ENCODE measurements at places on chromosomes 7 and 10. TPM values are rescaled to one million over a fixed set of nuclear protein-coding genes. Genes with fewer than 3 reads are reported as not detected.

DNA sequence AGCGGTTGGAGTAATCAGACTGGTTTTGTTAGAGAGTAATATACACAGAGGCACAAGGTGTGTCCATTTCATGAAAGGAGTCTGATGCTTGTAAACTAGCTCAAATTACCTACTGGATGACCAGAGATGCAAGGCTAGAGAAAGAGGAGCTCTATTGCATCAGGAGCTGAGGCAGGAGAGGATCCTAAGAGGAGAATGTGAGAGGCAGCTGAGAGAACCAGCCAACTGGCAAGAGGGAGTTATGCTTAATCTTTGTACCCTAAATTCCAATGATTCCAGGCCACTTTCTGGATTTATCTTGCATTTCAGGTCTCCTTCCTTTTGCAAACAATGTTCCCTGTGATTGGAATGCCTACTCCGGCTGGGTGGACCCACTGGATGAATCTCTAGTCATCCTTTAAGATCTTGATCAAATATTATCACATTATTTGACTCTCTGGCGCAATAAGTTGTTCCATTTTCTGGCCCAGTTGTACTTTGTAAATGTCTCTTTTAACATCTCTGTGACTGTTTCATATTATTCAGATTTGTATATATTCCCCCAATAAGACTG lies 57.5 kb upstream of the PTPN12 start:
- no peak for ATAC-seq
- no peaks in the 10 kb centered on the region for H3K27me3 ChIP-seq

DNA sequence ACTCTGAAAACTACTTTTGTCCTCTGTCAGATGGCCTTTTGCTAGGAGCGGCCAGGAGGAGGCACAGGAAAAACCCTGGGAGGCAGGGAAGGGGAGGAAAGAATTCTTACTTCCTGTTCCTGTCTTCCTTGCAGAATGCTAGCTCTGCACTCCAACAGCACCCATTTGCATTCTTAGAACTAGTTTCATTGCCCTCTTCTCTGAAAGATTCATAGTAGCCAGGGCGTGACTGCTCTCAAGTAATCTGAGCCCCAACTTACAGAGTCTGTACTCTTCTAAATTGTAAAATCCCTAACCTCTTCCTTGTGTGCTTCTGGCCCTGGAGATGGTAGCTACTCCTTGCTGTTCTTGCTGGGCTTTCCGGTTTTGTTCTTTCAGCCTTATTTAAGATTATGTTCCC lies 75.3 kb upstream of the STEAP1 start:
- no peak overlapping the region for H3K4me3 ChIP-seq
- ATAC-seq = no peak
- H3K27ac ChIP-seq = no peak overlapping the region
- no peaks in the 10 kb centered on the region for H3K36me3 ChIP-seq
- no peaks in the 10 kb centered on the region for H3K4me1 ChIP-seq
- H3K27me3 ChIP-seq = peaks cover 6% of the 10 kb centered on the region

DNA sequence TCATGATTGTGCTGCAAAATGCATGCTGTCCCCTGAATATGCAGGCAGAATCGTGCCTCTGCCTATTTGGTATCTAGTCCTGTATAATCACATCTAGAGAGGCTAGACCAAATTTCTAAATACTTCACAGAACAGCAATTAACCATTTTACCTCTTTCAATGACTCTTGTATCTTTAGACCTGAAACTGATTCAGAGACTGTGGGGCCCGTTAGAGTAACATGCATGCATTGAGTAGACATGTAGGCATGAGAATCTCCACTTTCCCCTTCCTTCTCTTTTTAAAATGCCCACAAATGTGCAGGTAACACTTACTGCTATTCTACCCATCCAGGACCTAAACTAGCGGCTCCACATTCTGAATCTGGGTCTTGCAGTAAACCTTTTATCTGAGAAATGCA lies 8.8 kb downstream of the ZNF92 start:
- H3K4me1 ChIP-seq = peaks cover 16% of the 10 kb centered on the region
- H3K4me3 ChIP-seq = no peak overlapping the region
- ATAC-seq = no peak
- H3K27ac ChIP-seq = peak overlapping the region; percentile 11

DNA sequence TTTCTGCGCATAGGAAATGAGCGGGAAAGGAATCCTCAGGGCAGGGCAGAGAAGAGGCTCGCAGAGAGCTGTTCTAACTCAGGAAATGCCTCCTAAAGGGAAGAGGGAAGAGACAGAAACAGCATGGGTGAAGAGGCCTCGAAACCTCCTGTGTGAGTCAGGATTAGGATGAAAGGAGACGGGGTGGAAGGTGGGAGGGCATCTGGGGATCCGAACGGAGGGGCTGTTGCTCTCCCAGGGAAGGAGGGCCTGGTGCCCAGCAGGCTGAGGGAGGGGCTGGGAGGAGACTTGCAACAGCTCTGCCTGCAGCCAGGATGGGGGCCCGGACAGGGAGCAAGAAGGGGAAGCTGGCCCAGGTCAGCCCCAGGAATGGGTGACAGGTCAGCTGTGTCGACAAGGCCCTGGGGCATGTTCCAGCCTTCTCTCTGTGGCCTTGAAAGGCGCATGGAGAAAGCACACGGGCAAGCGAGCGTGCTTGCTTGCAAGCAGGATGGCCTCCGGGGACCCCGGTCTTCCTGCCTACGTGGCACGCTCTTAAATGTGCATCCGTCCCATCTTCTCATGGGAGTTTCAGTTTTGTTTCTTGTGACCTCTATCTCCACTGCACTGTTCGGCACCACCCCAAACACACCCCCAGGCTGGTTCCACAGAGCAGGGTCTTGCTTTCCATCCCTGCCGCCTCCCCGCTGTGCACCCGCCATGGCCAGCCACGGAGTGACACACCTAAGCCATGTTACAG lies 63.5 kb downstream of the HIPK2 start:
- no peaks in the 10 kb centered on the region for H3K27me3 ChIP-seq
- no peak overlapping the region for H3K27ac ChIP-seq
- H3K4me3 ChIP-seq = no peak overlapping the region
- peaks cover 53% of the 10 kb centered on the region for H3K36me3 ChIP-seq
- no peak for ATAC-seq

GRCh38 chr7:87267239-87267900 lies 47.8 kb upstream of the TMEM243 start:
- no peaks in the 10 kb centered on the region for H3K36me3 ChIP-seq
- no peaks in the 10 kb centered on the region for H3K4me1 ChIP-seq
- ATAC-seq = no peak
- H3K4me3 ChIP-seq = no peak overlapping the region
- H3K27me3 ChIP-seq = peaks cover 23% of the 10 kb centered on the region
- H3K27ac ChIP-seq = no peak overlapping the region

NPSR1 gene
- total RNA-seq = not detected

MORN4 gene
- 2.4 TPM for total RNA-seq

GRCh38 chr10:115727129-115727528 lies 545.9 kb downstream of the GFRA1 start:
- H3K27me3 ChIP-seq = no peaks in the 10 kb centered on the region
- no peaks in the 10 kb centered on the region for H3K4me1 ChIP-seq
- no peak for ATAC-seq
- no peaks in the 10 kb centered on the region for H3K36me3 ChIP-seq

GRCh38 chr10:3142146-3142875 lies 30.3 kb downstream of the PITRM1 start:
- no peak for ATAC-seq
- peaks cover 100% of the 10 kb centered on the region for H3K36me3 ChIP-seq
- H3K27ac ChIP-seq = peak overlapping the region; percentile 78
- H3K4me3 ChIP-seq = no peak overlapping the region
- H3K27me3 ChIP-seq = no peaks in the 10 kb centered on the region

DNA sequence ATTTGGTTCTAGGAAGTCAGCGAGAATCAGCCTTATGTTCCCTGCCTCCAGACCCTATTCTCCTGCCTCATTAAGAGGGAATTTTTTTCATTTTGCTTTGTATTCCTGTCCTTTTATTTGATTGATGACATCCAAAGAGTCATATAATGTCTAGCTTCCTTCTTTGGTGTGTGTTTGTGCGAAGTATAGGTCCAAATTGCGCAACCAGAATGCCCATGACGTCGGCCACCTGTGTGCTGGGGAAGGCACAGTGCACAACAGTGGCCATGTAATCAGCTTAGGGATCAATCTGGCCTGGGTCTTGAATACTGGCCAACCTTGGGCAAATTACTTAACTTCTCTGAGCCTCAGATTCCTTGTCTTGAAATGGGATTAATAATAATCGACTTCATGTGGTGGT lies 206.2 kb downstream of the VTI1A start:
- no peak overlapping the region for H3K4me3 ChIP-seq
- no peaks in the 10 kb centered on the region for H3K27me3 ChIP-seq
- H3K27ac ChIP-seq = no peak overlapping the region
- ATAC-seq = no peak
- H3K36me3 ChIP-seq = peaks cover 5% of the 10 kb centered on the region

SEPHS1 gene
- 73.7 TPM for total RNA-seq

All from activated T-helper 17 cell treated with anti-CD3 and anti-CD28 coated beads, Interleukin-2, amount 50 U/mL, for 72 hours (primary cell).